ENCODE measurements at places on chromosomes 1 and 21.

- DNase-seq: no peak
These were observed 25.3 kb upstream of the NMNAT2 start for GRCh38 chr1:183443466-183443865.

- DNase-seq: no peak
These were observed 296.3 kb downstream of the PTBP2 start for GRCh38 chr1:97017895-97018294.

DNA sequence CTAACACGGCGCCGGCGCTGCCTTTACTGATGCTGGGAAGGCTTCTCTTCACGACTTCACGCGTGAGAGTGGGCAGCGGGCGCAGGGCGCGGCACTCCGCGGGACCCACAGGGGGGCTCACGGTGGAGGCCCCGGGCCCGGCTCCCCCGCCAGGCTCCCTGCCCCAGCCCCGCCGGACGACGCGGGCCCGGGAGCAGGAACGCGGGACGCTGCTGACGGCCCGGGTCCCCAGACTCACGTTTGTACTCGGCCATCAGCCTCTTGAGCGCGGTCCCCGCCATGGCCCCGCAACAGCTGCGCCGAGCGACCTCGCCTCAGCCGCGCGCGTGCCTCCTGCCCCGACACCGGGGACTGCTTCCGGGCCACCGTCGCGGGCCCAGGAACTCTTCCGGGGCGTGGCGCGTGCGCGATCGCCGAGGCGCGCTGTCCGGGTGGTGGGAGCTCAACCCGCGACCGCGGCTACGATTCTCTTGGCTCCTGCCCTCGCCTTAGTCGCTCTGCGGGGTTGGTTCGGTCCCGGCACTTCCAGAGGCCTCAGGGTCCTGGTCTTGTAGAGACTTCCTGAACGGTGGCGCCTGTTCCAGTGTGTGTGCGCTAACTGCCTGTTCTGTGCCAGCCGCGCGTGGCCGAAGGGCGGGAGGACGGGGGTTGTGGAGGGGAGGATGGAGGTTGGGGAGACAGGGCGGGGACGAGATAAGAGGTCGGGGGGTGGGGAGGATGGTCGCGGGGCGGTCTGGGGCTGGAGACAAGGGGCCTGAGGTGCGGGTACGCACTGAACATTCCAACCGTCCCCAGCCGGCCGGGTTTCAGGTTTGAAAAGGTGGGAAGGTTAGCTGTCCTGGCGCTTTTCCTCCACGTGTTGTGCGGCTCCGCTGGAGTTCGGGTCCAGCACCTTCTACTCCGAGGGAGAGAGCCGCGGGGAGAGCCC, at the start of gene UBE2G2:
TSS of gene UBE2G2 (minus strand) at position 353 of the 928 bp plus-strand sequence. CDS start at position 281, 72 bp downstream.
- DNase-seq: no peak

- DNase-seq: no peak
These were observed 30.1 kb downstream of the CDKN2C start for GRCh38 chr1:51000160-51000559.

GRCh38 chr1:34831721-34832246, 27.8 kb downstream of the SMIM12 start:
- DNase-seq: no peak

- DNase-seq: no peak
These were observed 19.4 kb downstream of the KDM5B start for GRCh38 chr1:202788800-202789199.

DNA sequence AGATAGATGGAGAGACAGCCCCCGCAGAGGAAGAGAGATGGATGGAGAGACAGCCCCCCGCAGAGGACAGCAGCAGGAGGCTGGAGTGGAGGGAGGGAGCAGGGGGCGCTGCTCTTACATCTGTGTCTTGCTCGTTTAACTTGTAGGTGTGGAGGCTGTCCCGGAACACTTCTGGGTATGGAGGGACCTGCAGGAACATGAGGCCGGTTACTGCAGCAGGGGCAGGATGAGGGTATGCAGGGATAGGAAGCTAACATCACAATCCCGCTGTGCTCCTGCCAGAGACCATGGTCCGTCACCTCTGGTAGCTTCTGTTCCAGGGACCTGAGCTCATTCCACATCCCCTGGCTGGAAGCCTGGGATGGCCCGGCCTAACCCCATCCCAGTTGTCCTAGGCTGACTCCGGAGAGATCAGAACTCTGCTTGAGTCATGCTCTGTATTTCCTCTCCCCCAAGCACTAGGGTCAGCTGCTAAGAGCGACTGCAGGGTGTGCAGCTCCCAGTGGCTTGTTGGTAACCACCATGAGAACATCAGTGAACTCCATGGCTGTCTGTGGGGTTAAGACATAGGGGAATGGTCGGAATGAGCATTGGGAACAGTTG, 36.7 kb upstream of the GOLT1A start:
- no peak for DNase-seq

- no peak for DNase-seq
These were observed 33.1 kb upstream of the COL6A2 start for GRCh38 chr21:46064870-46065214.

DNA sequence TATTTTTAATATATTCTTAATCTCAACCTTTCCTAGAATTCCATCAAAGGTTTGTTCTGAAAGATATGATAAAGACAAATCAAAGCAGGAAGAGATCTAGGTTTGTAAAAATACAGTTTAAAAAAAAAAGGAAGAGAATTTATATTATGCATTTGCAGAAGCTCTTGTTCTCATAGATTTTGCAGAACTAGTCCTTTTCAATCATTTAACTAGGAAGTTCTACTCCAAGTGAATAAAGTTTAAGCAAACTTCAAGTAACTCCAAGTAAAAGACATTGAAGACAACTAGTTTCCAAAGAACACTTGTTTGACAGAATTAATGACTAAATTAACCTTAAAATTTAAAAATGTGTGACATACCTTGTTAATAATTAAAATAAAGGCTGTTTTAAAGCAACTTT, 55.9 kb downstream of the HNRNPR start:
- no peak for DNase-seq

- peak; percentile 43 for DNase-seq
These were observed 34.8 kb downstream of the ANKRD13C start for GRCh38 chr1:70319750-70320149.

DNA sequence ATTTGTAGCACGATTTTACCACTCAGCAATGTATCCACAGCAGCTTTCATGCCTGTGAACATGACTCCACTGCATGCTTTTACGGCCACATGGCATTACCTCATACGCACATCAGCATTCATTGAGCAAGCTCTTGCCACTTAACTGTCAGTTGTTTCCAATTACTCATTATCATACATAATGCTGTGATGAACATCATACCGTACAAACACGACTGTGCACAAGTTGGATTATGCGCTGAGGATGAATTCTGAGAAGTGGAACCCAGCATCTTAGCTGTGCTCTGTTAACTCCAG, 9.6 kb downstream of the UMODL1 start:
- DNase-seq: peak; percentile 86

- DNase-seq: no peak
These were observed 9.8 kb upstream of the CDC20 start for GRCh38 chr1:43348809-43349593.

- no peak for DNase-seq
These were observed 449.9 kb downstream of the MATN1 start for GRCh38 chr1:30273456-30273855.

GRCh38 chr1:8714173-8714572, 103.3 kb downstream of the RERE start:
- no peak for DNase-seq

DNA sequence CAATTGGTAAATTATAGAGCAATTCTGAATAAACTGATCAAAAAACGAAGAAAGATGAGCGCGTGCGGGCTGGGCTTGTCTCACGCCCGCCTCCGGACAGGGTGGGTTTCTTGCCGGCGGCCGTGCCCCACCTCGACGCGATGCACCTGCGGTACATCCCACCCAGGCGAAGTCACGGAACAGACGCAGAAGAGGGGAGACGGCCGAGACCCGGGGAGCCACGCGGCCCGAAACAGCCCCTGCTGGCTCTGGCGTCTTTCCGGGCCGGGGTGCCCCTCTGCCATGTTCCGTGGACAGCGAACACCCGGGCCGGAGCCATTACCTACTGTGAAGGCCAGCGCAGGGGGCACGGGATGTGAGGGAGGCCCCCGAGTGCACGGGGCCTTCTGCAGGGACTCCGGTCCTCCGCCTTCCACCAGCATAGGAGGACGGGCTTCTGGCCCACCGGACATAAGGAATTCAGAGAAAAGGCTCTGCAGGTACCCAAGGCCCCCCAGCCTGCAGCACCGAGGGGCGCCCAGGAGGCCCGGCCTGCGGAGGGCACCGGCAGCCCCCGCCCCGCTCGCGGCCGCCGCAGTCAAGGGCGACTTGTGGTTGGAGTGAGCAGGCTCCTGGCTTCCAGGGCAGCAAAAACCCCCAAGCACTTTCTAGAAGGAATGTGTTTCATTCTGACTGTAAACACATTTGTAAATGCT, 7.6 kb upstream of the C1QTNF12 start:
- DNase-seq: no peak

- DNase-seq: no peak
These were observed 2.5 kb upstream of the CERS2 start for GRCh38 chr1:150976879-150977694.

DNA sequence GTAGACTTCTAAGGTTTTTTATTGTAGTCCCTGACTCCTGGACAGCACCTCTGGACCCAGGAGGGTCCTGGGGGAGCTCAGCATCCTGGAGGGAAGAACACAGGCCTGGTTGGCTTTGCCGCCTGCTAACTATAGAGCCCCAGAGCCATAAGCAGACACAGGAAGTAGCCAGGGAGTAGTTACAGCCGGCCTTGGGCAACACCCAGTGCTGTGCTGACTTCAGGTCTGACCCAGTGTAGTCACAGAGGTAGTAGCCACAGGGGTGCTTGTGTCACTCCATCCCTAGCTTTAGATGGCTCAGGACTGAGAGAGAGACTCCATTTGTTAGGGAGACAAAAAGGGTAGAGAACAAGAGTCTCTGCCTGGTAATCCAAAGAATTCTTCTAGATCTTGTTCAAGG, 21.9 kb downstream of the MCOLN2 start:
- no peak for DNase-seq

DNA sequence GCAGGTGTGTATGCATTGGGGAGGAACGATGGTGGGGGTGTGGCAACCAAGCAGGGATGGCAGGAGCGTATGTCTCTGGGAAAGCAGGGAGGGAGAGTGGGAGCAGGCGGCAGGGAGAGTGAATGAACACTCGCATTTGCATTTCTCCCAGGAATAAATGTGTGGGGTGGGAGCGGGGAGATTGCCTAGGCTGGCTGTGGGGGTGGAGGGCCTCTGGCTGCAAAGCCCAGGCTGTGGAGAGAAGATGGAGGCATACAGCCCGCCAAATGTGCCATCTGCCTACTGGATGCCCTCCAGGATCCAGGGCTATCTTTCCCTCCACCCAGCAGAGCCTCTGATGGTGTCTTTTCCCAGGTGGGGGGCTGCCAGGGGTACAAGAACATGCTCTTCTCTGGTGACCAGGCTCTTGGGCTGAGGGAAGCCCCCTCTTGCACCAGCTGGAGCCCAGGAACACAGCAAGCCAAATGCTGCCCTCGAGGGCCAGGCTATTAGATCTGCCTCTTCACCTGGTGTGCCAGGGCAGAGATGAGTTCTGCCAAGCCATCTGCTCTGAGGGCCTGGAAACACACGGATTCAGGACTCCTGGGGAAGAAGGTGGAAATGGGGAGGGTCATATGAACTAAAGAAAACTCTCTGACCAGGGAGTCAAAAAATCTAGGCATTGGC, 1.7 kb upstream of the OPTC start:
- DNase-seq: no peak

GRCh38 chr1:205979301-205979700, 23.9 kb downstream of the RAB7B start:
- DNase-seq: no peak

DNA sequence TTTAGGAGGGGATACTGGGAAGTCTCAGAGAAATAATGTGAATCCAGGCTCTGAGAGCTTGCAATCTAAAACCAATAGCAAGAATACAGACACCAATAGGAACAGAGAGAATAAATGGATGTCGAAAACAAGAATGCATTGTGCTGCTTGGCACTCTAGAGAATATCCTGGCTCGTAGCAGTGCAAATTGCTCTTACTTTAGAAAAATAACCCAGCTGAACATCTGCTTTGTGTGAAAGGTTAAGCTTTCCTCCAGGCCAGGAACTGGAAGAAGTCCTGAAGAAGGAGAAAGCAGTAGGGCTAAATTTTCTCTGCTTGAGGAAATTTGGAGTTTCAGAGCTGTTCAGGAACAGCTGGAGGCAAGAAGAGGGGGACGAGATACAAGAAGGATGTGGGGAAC, 382.3 kb downstream of the HHIPL2 start:
- no peak for DNase-seq

GRCh38 chr1:81921344-81921743, 120.6 kb downstream of the ADGRL2 start:
- no peak for DNase-seq

GRCh38 chr21:26110715-26111114, 59.9 kb downstream of the APP start:
- DNase-seq: no peak

DNA sequence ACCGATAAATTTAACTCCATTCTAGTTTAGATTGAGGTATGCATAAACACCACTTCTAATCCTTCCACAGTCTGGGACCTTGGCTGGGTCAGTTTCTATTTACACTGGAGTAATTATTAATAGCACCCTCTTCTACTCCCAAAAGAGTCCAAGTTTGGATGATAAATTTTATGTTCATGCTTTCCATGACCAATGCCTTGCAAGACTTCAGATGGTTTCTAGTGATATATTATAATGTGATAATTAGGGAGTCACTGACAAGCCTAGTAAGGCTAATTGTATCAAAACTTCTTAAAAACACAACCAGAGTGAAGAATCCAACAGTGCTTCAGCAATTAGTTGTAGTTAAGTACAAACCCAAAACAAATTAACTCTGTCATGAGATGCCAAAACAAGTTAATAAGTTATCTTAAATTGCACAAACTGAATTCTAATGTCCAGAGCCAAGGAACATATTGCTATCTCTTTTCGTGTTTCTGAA, 489.6 kb downstream of the TTLL7 start:
- no peak for DNase-seq

- DNase-seq: no peak
These were observed 788 bp upstream of the EDEM3 start for GRCh38 chr1:184755226-184756065.

GRCh38 chr1:224380003-224380402, 23.3 kb downstream of the CNIH4 start:
- DNase-seq: no peak

- no peak for DNase-seq
These were observed 203.5 kb upstream of the ZNHIT6 start for GRCh38 chr1:85911742-85912141.

- no peak for DNase-seq
These were observed 99.8 kb upstream of the PRMT6 start for GRCh38 chr1:106956721-106957120.

GRCh38 chr1:53781654-53782053, 42.7 kb upstream of the GLIS1 start:
- DNase-seq: no peak

All from BJ (cell line).